EL (cell line): ENCODE measurements at places on chromosomes 7 and 10.

GRCh38 chr10:101682172-101682825 lies 12.7 kb downstream of the FBXW4 start:
- DNase-seq, result peak; percentile 25

DNA sequence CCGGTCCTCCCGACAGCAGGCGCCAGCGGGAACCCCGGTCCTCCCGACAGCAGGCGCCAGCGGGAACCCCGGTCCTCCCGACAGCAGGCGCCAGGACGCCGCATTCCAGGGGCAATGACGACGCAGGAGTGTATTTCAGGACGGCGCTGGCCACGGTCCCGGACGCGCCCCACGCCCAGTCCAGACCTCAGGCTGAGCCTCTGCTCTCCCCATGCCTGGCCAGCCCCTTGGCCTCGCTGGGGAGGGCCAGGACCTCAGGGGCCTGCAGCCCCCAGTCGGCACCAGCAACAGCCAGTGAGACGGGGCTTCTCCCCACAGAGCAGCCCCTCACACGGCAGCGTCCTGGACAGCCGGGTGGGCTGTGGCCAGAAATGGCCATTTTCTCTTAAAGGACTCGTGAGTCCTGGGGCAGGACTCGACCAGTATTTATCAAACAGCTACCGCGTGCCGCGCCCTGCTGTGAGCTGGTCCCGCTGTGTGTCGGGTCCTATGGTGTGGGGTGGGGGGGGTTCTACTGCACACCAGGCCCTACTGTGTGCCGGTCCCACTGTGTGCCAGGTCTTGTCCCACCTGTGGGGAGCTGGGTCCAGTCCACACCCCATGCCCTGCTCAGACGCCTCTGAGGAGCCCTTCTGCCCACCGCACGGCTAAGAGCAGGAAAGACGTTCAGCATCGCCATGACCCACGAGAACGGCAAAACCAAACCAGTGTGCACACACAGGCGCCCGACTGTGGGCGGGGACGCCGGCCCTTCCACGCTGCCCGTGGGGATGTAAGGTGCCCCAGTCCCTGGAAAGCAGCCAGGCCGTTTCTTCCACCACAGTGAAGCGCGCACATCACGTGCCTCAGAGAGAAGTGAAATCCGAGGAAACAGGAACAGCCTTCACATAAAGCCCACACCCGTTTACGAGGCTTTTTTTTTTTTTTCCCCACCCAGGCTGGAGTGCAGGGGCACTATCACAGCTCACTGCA lies 33.3 kb downstream of the GET4 start:
- peak; percentile 61 for DNase-seq

DNA sequence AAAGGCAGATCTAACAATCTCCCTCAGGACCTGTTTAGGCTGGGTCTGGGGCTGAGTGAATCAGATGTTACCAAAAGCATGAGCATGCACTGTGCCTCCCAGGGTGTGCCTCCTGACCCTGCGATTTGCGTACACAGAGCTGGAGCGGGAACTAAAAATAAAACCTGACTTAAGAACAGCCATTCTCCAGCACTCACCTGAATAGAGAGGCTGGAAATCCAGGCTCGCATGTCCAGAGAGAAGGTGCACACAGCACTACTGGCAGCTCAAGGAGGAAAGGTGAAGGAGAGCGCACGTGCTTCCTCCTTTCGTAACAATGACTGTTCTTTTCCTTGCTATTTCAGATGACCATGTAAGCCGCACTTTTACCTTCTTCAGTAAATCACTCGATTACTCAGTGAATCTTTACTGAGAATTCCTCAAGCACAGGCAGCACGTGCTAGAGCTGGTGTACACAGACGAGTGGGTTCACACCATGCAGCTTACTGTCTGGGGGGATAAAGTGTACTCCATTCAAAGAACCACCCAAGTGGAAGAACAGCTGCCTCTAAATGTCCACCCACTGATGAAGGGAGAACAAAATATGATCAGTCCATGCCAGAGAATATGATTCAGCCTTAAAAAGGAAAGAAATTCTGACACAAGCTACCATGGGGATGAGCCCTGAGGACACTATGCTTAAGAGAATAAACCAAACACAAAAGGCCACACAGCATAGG lies 45.6 kb downstream of the SFMBT2 start:
- DNase-seq, result no peak

DNA sequence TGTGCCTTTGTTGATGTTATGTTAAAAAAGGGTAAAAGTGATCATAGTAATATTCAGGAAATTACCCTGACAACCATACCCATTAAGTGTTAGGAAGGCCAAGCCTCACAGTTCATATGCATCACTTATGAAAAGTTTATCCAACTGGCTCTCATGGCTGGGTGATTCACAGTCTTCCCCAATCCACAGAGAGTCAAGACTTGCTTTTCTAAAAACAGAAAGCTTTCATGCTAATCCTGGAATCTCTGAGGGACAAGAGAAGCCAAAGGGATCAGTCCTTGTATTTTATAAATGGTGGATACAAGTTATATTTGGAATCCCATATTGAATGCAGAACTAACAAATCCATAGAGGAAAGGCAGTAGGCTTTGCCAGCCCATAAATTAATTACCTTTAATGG lies 218.3 kb downstream of the JAZF1 start:
- DNase-seq, result no peak

DNA sequence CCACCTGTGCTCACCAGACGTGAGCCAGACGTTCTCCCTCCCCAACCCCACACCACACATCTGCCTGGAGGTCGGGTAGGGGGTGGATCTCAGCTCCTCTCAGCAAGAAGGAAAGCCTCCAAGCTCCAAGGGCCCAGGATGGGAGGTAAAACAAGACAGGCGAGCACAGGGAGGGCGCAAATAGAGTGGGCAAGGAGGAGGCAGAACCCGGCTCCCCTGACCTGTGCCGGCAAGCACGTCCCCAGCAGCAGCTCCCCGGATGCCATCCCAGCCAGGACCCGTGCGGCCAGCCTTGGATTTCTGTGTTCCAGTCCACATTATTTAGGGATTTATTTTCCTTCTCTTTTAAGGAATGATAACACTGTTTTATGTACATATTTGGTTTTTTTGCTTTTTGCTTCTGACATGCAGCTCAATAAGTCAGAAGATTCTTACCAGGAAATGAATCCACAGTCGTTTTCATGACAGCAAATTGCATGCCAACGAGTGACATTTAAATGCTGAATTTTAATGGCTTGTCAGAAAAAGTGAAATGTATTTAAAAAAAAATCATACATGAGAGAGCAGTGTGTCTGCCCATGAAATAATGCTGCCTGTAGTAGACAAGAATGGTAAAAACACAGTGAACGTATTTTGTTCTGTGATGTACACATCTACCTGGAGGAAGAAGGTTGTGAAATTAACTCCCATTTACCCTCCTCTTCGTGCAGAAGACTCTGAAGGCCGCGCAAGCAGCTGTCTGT lies 276.5 kb downstream of the PTPRN2 start:
- no peak for DNase-seq

DNA sequence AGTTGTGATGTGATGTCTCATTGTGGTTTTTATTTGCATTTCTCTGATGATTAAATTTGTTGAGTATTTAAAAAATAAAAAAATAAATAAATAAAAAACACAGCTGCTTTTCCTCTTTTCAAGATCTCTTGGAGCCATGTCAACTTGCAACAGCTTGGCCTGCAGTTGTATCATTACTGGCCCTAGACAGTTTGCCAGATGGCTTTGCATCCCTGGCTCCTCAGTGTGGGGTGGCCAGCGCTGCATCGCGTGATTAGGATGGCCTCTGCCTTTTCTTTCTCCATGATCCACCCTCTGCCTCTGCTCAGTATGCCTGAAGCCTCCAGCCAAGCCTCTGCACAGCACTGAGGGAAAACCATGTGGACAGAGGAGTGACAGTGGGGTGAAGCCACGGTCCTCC lies 96.8 kb downstream of the PPP1R3C start:
- DNase-seq, result peak; percentile 49

GRCh38 chr10:84026821-84027257 lies 112.5 kb upstream of the GHITM start:
- DNase-seq, result peak; percentile 11

GRCh38 chr7:123749537-123749857 lies 694 bp upstream of the WASL start:
- peak; percentile 74 for DNase-seq

DNA sequence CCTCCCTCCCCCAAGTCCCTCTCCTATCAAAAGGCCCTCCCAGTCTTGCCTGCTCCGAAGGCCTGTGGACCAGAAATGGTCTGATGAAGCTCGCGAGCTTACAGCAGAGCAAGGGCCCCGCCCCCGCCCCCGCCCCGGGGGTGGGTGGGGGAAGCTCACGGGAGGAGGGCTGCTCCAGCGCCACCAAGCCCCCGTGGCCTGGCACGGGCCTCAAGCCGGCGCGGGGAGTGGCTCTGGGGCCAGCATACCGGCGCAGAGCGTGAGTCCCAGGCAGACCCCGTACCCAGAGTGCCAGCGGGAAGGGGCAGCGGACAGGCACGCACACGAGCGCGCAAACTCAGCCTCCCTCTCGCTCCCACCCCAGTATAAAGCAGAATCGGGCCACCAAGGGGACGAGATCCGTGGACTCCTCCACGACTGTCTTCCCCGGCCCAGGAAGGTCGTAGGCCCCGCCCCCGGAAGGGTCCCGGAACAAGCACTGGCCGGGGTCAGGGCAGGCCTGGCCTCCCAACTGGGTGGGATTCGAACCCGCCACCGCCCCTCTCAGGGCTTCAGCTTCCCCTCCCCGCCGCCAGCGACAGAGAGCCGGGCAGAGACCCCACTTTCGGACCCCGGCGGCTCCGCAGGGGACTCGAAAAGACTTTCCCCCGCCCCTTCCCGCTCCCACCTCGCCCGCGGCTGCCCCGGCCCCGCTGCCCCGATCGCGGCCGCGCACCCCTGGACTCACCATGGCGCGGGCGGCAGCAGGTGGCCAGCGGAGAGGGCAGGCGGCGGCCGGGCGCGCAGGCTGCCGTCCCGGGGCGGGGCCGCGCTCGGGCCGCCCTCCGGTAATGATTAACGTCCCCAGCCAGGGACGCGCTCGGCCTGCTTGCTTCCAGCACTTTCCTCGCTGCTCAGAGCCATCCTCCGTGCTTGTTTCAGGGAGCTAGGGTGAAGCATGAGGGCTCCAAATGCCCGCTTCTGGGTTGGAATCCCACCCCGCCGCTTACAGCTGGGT lies at the start of gene PCBD1:
Gene PCBD1 (minus strand): TSS at position 762 of the 997 bp plus-strand sequence. CDS start 32 bp downstream, at position 730.
- DNase-seq, result peak; percentile 65

DNA sequence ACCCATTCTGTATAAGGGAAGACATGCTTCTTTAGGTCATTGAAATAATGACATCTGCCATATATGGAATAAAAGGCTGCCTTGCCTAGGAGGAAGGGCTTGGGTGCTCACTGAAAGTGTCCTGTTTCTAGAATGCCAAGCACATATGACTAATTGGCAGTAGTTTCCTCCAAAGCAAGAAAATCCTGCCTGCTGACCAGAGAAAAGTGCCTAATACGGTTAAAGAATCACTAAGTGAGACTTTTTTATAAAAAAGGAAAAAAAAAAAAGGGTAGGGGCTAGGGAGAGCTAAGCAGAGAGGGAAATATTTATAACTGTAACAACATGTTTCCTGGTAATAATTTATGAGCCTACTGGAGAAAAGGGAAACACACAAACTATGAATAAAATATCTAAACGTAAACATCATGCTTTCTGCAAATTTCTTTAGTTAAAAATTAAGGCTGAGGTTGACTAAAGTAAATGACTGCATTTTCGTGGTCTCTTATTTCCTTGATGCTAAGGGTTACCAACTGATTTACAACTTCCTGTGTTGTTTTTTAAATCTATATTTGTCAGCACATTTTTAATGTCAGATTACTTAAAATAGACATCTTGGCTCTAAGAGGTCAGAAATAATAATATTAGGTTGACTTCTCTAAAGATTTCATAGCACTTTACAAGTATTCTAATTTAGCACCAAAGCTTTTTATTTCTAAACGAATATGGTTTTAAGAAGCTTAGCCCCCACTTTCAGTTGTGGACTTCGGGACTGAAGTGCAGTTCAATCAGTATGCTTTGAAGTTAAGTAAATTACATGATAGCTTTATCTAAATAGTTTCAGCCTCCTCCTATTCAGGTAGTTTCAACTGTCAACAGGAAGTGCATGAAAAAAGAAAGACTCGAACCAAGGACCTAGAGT lies 89.6 kb downstream of the CABCOCO1 start:
- DNase-seq, result peak; percentile 72

DNA sequence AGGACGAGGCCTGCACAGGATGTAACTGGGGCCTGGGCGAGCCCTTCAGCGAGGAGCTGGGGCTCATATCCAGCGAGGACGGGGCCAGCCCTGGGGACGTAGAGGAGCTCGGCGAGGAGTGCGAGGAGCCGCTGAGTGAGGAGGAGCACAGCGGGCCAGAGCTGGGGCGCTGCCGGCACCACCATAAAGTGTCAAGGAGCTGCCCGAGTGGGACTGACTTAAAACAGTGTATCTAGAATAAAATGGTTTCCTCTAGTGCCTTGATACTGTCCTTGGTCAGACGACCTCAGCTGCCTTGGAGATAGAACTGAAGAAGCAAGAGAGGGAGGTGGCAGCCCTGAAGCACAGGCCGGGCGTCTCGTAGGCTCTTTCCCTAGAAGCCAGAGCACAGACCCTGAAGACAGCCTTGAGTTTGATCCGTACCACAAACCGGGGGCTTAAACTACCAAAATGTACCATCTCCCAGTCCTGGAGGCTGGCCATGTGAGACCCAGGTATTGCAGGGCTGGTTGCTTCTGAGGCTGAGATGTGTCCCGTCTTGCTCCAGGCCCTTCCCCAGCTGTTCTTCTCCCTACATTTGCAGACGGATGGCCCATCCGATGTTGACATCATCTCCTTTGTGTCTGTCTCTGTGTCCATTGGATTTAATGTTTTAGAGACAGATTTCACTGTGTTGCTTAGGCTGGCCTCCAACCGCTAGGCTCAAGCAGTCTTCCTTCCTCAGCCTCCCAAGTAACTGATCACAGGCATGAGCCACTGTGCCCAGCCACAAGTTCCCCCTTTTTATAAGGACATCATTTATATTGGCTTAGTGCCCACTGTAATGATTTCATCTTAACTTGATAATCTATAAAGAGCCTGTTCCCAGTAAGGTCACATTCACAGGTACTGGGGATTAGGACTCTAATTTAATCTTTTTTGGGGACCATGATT lies 35.8 kb downstream of the DNAJB6 start:
- no peak for DNase-seq

DNA sequence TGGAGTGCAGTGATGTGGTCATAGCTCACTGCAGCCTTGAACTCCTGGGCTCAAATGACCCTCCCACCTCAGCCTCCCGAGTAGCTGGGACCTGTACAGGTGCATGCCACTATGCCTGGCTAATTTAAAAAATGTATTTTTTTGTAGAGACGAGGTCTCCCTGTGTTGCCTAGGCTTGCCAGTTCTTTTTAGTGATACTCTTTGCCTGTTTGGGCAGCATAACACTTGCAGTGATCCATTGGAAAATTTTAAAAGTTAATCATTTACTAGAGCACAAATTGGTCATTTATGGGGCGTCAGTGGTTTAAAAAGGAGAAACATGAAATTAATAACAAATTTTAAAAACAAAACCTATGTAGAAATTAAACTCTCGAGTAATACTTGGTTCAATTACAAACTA lies 78.3 kb downstream of the DYNC2I1 start:
- DNase-seq, result no peak

- no peak for DNase-seq
Measured at GRCh38 chr10:129541748-129542487, 74.9 kb downstream of the MGMT start.
